NCI-H187 treated with DMSO at 0.1 percent for 48 hours (cell line): ENCODE measurements at places on chromosomes 13 and 19.

DNA sequence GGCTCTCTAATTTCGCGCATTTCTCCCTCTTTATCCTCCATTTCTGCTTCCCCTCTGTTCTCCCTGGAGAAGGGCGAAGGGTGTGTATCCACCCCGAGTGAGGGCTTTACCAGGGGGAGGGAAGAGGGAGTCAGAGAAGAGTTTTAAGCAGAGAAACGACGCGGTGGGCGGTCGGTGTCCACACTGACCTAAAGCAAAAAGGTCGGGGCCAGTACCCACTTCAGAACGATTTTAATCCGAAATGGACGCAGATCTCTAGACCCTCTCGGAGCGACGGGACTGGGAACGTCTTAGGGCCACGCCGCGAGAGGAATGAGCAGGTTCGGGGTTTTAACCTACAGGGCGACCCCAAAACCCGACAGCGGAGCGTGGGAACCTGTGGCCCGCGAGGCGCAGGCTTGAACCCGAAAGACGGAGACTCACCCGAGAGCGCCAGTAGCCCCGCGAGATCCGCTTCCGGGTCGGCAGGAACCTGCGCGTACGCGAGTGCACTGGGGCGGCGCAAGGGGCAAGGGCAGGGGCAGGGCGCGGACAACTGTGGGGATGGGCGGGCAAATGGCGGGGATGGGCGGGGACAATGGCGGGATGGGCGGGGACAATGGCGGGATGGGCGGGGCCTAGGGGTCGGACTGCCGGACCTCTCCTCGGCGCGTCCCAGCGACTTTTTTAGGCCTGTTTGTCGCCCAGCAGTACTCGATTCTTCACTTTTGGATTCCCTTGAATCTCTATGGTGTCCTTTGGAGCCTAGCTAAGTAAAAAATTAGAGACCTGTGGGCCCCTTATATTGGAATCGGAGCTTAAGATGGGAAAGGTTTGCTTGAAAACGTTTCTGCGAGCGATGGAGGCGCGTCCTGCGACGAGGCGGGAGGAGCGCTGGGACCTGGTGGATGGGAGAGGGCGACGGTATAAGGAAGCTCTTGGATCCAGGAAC, at the start of gene ZNF677:
ZNF677 (minus strand) TSS at position 463 of the 931 bp plus-strand sequence. CDS start 3,323 bp downstream, outside the sequence.
- no peak for DNase-seq

DNA sequence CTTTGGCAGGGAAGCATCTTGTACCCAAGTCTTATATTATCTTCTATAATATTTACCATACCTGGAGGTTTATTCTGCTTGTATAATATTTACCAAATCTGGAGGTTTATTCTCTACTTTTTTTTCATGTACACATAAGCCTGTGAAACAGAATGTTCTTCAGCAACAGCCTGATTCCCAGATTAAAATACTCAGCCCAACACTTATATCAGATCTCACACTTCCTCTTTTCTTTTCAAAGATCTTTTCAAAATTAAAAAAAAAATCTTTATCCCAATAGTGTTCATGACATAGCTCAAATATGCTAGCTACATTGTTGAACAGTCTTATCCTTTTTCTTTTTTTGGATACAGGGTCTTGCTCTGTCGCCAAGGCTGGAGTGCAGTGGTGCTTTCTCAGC, 300.7 kb downstream of the LMO7 start:
- DNase-seq, result no peak

DNA sequence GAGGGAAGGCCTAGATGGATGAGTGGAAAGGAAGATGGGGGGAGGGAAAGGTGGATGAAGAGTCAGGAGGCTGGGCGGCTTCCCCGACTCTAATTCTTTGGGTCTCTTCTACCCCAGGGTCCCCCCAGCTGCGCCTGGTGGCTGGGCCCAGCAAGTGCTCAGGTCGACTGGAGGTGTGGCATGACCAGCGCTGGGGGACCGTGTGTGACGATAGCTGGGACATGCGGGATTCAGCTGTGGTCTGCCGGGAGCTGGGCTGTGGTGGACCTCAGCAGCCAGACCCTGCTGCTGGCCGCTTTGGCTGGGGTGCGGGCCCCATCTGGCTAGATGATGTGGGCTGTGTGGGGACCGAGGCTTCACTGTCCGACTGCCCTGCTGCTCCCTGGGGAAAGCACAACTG, 9.5 kb downstream of the SSC5D start:
- no peak for DNase-seq

GRCh38 chr19:941292-942132, 15.7 kb downstream of the ARID3A start:
- no peak for DNase-seq

DNA sequence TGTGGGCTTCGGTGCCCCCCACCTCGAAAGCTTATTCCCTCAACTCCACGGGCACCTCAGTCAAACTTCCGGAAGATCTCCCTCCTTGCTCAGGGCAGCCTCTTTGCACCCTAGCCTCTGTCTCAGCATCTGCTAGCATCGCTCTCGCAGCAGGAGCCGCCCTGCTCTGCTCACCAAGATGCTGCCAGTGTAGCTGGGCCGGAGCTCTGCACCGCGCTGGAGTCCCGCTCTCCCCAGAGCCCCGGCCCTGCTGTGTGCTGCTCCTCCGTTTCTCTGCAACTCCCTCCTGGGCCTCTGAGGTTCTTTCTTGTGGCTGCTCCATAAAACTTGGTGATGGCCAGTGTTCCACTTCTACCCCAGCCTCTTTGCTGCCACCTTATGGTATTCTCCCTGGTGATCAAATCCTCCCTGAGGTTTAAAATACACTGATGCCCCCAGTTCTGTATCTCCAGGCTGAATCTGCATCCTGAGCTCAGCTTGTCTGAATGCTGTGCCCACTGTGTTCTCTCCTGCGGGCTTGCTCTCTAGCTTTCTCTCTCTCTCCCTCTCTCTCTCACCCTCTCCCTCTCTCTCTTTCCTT, 198.0 kb downstream of the UQCRFS1 start:
- DNase-seq, result no peak

GRCh38 chr13:21344662-21345176, 114.4 kb downstream of the ZDHHC20 start:
- no peak for DNase-seq

DNA sequence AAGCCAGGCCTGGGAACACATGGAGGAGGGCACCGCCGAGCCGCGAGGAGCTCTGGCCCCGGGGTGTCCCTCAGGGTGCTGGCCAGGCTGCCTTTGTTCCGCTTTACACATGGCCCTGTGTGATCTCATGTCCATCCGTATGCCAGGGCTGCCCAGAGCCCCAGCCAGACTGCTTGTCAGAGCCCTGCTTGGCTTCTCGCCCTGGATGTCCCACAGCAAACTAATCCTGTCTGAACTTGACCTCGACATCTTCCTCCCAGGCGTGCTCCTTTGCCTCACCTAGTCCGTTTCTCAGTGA, 14.3 kb downstream of the BCKDHA start:
- no peak for DNase-seq

GRCh38 chr19:9885077-9885552, 50.0 kb downstream of the PIN1 start:
- DNase-seq, result no peak

- DNase-seq, result no peak
Measured at GRCh38 chr13:30870049-30870884, 35.8 kb upstream of the MEDAG start.

- no peak for DNase-seq
Measured at GRCh38 chr19:55098716-55099556, 18.5 kb downstream of the PPP1R12C start.

DNA sequence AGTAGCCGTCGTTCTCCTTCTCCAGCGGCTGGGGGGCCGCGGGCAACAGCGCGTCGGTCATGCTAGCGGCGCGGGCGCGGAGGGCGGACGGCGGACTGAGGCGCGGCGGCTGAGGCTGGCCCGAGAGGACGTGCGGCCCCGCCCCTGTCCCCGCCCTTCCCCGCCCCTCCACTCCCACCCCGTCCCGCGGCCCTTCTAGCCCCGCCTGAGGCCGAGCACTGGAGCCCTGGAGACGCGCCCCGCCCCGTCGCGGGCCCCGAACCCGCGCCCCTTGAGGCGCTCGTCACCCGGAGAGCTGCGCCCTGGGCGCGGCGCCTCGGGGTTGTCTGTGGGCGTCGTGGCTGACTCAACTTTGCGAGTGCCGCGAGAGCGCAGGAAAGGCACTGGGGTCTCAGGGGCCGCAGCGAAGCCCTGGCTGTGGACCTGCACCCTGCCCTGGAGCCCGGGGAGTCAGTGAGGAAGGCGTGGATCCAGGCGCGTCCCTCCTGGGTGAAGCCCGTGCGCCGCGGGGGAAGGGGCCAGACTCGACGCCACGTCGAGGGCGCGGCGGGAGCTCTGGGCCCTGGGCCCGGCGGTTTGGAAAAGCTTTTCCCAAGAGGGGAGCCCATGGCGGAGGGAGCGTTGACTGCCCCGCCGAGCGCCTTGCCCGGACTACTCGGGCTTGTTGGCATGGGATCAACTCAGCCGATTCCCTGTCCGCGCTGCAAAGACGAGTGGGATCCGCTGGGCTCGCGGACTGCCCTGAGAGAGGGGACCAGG, at the start of gene RHPN2:
RHPN2 (minus strand) TSS at position 97 of the 759 bp plus-strand sequence; CDS start at position 61, 36 bp downstream.
- no peak for DNase-seq

GRCh38 chr13:37382146-37382545, 216.4 kb downstream of the POSTN start:
- no peak for DNase-seq

- DNase-seq, result no peak
Measured at GRCh38 chr13:23651887-23652286, 81.7 kb downstream of the TNFRSF19 start.

GRCh38 chr13:32472194-32472621, 44.3 kb upstream of the N4BP2L1 start:
- DNase-seq, result no peak

DNA sequence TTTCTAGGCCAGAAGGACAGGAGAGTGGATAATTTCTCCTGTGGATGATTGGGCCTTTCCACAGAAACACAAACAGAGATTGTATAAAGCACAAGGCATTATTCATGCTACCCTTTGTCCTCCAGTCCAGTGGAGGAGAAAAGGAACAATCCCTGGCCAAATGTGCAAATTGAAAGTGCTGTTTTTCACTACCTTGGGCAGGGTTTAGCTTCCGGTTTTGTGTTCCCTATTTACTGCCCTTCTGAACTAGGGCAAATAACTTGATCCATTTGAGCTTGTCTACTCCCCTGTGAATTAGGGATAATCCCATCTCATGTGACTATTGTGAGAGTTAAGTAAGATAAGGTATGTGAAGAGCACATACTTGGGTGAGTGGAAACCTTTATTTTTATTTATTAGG, 13.3 kb downstream of the PDX1 start:
- no peak for DNase-seq

GRCh38 chr13:94020833-94021232, 458.6 kb downstream of the DCT start:
- DNase-seq, result no peak

- DNase-seq, result no peak
Measured at GRCh38 chr13:98389319-98389718, 187.6 kb downstream of the STK24 start.

- no peak for DNase-seq
Measured at GRCh38 chr19:49390929-49391359, 2.9 kb downstream of the KASH5 start.
